ENCODE measurements at places on chromosomes 16 and 17.

GRCh38 chr17:20223808-20224328, 214.7 kb downstream of the SPECC1 start:
- DNase-seq: no peak

DNA sequence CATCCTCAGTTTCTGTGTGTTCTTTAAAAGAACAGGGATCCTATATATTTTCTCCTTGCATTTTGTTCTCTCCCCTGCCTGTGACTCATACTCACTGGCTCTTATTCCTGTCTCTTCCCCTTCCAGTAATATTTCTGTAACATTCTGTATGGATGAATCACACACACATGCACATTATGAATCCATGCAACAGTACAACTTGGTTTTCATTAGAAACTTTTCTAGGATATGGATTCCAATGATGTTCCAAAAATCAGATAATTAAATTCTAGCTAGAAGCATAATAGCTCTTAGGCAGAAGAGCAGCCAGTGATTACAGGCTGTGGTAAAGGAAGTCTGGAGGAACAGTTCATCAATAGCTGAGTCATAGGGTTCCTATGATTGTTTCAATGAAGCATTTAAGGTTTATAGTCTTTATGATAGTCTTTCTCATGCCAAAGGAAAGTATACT, 119.6 kb upstream of the PMFBP1 start:
- no peak for DNase-seq

DNA sequence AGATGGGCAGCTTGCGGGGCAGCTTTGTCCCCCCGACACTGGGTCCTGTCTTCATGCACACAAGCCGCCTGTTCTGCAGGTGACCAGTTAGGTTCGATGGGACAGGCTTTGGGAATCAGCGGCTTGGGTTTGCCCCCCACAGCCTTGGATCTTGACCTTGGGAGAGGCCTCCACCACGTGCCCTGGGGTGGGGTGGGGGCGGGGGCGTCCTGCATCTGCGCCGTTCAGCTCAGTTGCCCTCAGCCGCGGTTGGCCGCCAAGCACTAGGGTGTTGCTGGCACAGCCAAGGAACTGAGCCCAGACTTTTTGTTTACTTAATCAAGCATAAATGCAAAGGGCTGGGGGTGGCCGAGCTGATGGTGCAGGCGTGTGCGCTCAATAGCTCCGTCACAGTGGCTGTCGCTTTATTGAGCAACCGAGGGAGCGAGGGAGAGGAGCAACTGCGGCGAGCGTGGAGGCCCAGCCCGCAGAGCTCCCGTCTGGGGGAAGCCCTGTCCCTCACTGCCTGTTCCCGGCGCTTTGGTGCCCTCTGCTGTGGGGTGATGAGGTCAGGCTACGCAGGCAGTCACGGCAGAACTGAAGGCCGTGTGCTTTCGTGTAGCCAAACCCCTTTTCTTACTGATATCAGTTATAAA, 33.9 kb downstream of the JPH3 start:
- peak; percentile 62 for DNase-seq

- DNase-seq: no peak
These were observed 21.1 kb downstream of the ARHGAP23 start for GRCh38 chr17:38449364-38449763.

DNA sequence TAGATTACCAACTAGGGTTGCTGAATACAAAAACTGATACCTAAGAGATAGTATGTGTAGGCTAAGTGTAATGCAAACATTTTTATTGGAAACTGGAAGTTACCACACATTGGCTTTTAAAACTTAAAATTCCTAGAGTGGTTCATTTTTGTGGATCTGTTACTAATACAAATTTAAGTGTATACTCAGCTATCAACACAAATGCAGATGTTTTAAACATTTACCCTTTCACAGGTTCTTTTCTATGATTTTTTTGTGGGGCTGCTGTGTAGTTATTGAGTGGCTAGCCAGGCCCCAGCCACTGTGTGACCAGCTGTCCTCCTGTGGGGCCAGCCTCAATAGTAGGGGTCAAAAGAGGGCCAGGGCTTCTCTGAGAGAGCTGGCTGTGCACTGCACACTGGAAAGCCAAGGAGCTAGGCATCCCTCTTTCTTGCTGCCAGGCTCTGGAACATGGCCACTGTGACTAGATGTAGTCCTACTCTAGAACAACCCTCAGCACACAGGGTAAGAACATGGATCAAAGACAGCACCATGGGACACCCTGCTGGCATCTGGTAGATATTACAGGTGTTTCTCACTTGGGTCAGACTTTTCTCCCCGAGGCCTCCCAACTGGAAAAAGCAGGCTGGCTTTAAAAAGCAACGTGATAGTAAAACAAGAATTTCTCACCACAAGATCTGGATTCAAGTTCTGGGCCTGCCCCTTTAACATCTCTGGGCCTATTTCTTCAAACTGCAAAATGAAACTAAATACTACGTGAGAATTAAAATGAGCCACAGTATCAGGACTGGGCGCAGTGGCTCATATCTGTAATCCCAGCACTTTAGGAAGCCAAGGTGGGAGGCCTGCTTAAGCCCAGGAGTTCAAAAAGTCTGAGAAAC, 7.3 kb upstream of the VEZF1 start:
- DNase-seq: peak; percentile 58

- DNase-seq: no peak
These were observed 34.2 kb downstream of the CD300LF start for GRCh38 chr17:74678541-74678940.

DNA sequence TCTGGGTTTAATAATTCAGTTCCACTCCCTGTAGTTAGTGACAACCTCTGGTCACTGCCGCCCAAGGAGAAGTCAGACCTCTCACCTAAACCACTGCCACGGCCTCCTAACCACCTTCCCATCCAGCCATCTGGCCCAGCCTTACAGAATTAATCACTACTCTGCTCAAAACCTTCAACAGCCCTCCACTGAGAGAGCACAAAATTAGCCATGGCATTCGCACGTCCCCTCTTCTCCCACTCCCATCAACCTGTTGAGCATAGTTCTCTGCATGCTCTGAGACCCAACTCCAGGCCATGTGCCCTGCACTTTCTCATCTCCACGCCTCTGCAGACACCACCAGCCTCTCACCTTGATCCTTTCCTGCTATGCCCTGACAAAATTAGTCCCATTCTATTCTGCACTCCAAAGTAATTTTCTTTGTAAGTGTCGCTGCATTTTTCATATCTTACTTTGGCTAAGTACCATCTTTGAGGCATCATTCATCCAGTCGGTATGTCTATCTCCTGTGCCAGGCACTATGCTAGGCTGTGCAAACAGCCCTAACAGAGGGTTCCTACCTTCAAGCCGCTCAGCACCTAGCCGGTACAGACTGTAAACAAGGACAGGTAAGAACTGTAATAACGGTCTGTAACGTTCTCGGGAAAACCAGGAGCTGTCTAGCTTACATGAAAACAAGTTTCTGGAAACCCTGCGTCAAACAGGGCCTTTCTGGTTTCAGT, 963 bp downstream of the COPRS start:
- DNase-seq: no peak

- no peak for DNase-seq
These were observed 73.1 kb downstream of the IRF8 start for GRCh38 chr16:85971902-85972638.

GRCh38 chr16:83915081-83915480, 16.2 kb downstream of the MLYCD start:
- DNase-seq: no peak

- no peak for DNase-seq
These were observed 358.6 kb upstream of the CDH11 start for GRCh38 chr16:65480281-65481091.

DNA sequence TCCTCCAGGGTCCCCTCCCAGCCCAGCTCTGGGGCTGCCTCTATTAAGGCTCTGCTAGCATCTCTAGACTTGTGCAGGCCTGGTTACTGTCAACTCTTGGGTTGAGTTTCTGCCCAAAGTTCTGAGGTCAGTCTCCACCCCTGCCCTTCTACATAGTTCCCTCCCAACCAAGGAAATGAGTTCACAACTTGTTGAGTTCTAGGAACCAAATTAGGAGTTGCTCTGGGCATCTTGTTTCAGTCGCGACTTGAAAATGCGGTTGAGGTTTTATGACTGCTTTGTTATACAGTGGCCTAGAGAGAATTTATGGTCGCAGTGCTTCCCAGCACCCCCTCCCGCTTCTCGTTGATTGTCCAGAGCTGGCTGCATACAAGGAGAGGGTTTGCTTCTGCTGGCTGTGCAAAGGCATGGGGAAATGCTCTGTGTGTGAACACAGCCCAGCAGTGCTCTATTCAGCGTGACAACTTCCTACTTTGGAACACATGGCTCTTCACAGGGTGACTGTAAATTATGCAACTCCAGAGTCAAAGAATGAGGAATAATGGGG, 20.2 kb downstream of the GNAO1 start:
- DNase-seq: no peak

DNA sequence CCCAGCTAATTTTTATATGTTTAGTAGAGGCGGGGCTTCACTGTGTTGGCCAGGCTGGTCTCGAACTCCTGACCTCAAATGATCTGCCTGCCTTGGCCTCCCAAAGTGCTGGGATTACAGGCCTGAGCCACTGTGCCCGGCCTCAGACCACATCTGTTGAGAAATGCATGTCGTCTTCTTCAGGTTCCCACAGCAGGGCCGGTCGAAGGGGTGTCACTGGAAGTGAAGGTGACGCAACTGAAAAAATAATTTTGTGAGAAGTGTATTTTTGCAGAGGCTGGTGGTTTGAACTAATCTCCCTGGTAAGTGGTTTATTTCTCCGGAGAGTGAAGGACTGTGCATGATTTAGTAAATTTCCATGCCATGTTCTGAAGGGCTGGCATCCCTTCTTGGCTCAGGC, 33.4 kb upstream of the IL34 start:
- DNase-seq: no peak

GRCh38 chr16:10849736-10850477, 27.1 kb upstream of the CIITA start:
- DNase-seq: no peak
